ENCODE measurements at places on chromosomes 12 and 14.

- DNase-seq, result no peak
Measured at GRCh38 chr14:92565718-92566115, 52.1 kb downstream of the RIN3 start.

DNA sequence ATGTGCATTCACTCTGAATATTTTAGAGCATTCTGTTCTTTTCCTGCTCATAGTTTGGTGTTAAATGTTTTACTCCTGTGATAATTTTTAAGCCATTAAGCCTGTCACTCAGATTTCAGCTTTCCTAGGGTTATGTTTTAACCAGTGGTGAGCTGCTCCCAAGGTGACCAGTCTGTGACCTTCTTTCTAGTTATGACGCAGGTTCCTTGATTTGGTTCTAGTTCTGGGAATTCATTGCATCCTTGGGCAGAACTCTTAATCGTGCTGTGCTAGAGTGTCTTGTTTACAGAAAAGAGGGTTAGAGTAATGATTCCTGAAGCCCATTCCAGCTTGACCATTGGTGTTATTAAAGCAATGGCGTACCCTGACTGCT lies 2.2 kb downstream of the GABARAPL1 start:
- no peak for DNase-seq

- DNase-seq, result no peak
Measured at GRCh38 chr14:70156592-70156991, 32.2 kb downstream of the SLC8A3 start.

GRCh38 chr12:11732023-11732422 lies 82.5 kb downstream of the ETV6 start:
- no peak for DNase-seq

DNA sequence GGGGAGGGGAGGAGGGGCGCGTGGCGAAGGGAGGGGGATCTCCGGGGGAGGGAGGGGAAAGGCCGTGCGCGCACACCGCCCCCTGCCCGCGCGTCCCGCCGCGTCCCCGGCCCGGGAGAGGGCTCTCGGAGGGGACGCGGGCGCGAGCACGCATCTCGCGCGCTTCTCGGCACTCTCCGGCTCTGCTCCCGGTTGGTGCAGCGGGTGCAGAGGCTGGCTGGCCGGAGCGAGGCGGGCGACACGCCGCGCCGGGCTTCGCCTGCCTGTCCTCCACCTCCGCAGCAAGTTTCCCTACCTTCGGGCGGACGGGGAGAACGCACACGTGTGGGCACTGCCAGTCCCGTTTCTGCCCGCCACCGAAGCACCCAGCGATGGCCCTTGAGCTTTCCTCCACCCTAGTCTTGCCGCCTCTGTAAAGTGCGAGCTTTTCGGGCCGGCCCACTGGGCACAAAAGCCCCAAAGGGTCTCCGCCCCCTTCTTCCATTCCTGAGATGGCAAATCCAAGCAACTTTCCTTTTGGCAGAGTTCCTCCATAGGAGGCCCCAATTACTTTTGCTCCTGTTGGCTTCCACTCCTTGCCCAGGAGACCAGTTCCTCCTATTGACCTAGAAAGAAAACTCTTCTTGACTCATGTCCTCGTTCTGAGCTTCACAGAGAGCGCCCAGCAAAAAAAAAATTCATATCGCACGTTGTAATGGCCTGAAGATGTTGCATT lies 363 bp upstream of the CSAD start:
- DNase-seq, result no peak

GRCh38 chr12:3342051-3342450 lies 149.0 kb upstream of the PRMT8 start:
- no peak for DNase-seq

- DNase-seq, result no peak
Measured at GRCh38 chr14:89339158-89339557, 77.9 kb downstream of the FOXN3 start.
